ENCODE measurements at places on chromosomes 6 and 20.

DNA sequence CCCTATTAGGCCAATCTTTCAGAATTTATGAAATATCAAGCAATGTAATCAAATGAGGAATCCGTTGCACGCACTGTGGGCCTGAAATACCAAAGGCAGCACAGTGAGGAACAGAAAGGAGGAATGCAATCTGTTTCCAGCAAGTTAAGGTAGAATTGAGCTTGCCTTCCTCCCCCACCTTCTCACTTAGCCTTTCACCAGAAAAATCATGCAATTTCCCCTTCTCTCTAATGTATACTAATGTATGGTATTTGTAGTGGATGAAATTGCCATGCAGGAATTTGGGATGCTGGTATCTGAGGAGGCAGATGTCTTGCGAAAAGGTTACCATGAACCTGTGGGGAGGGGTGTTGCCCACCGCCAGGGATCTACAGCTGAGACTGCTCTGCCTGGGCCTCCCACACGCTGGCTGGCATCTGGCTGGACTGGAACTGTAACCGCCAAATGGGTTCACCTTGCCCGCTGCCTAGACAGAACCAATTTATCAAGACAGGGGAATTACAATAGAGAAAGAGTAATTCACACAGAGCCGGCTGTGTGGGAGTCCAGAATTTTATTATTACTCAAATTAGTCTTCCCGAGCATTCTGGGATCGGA, 222.4 kb upstream of the MYLIP start:
- no peak for DNase-seq

DNA sequence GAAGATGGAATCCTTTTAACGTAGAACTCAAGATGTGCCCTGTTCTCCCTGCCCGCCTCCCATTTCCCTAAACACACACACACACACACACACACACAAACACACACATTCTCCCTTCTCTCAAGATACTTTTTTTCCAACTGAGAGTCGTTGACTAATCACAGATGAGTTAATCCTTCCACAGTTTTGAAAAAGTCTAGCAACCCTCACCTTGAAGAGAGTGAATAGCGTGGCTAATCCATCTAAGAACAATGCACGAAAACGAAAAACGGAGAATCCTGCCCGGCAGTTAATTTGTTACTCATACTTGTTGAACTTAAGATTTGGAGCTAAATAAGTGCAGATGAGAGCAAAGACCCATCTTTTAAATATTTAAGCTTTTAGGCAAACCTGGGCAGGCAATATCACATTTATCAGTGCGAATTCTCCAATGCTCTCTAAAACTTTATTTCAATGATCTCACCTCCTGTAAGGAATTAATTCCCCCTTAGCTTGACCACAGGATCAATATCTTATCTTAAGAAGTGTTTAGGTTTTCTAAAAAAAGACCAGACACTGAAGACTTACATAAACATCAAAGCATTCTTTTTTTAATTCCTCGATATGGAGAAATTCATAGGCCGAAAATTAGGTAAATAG, 1.1 kb downstream of the AGPAT4 start:
- DNase-seq: no peak

GRCh38 chr20:41095110-41095969, 42.0 kb upstream of the PLCG1 start:
- peak; percentile 31 for DNase-seq

DNA sequence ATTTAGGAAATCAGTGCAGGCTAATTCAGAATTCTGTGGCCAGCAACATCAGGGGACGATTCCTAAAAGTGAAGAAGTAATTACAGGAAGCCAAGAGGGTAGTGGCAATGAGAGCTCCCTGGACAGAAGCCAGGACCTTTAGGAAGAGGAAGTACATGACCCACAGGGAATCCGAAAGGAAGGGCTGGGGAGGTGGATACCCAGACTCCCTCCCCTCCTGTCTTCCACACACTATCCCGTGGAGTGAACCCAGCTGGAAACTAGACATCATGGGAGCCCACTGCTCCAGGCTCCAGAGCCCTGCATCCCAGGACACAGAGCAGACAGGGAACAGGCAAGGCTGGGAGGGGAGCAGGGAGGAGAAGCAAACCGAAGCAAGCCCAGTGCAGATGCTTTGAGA, 83.0 kb downstream of the SNX5 start:
- no peak for DNase-seq

GRCh38 chr6:113809826-113810225, 47.3 kb upstream of the MARCKS start:
- DNase-seq: no peak

DNA sequence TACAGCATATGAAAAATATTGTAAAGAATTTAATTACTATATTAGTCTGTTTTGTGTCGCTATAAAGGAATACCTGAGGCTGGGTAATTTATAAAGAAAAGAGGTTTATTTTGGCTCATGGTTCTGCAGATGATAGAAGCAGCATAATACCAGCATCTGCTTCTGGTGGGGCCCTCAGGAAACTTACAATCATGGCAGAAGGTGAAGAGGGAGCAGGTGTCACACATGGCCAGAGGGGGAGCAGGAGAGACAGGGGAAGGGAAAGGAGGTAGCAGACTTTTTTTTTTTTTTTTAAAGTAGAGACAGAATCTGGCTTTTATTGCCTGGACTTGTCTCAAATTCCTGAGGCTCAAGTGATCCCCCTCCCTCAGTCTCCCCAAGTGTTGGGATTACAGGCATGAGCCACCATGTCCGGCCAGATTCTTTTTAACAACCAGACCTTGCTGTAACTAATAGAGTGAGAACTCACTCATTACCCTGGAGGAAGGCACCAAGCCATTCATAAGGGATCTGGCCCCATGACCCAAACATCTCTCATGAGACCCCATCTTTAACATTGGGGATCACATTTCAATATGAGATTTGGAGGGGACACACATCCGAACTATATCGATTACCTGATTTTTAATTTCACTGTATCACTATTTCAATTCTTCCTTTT, 64.6 kb downstream of the MAN1A1 start:
- no peak for DNase-seq

DNA sequence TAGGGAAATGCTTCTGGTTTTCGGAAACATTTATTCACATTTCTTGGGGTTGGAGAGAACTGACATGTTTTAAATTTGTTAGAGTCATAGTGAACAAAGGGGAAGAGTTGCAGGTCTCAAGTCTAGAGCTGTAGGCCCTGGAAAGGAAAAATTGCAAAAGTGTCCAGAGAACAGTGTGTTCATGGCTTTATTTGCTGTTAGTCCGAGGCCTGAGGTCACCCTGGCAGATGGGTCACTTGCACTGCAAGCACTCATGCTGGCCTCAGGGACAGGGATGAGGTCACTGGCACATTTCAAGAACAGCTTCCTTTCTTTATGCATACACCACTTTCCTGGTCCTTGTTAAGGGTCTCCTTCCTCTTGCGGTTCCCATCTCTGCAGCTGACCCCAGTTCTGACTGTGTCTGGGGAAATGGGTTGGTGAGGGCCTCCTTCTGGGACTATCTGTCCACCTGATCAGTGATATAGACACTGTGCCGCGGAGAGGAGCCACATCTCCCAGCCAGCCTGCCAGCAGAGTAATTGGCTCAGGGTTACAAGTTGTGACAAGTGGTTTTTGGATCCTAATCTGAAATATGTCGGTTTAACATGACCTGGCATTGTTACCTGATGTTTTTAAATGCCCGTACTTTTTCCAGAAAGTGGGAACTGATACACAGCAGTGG, 194.0 kb downstream of the EYA4 start:
- no peak for DNase-seq

DNA sequence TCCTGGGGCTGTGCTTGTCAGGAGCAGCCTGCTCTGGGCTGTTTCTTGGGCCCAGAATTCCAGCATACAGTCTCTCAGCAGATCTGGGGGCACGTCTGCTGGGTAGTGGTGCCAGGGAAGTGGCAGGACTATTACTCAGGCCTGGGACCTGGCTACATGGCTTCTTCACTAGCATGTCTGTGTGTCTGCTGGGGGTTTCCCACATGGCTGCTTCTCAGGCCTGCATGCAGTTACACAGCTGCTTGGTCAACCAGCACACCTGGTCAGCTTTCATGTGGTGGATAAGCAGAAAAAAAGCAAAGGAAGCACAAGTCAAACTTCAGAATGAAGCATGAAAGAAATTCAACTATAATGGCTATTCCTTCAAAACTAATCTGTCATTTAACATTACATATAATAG, 316.2 kb upstream of the NOX3 start:
- DNase-seq: no peak

GRCh38 chr6:154112181-154112809, 73.3 kb downstream of the OPRM1 start:
- DNase-seq: no peak

GRCh38 chr20:32206760-32207625, 550 bp downstream of the PLAGL2 start:
- peak; percentile 5 for DNase-seq
